ENCODE measurements at places on chromosomes 7 and 10. TPM values are rescaled to one million over a fixed set of nuclear protein-coding genes. Genes with fewer than 3 reads are reported as not detected.

TMEM26 gene
- not detected for total RNA-seq

DNA sequence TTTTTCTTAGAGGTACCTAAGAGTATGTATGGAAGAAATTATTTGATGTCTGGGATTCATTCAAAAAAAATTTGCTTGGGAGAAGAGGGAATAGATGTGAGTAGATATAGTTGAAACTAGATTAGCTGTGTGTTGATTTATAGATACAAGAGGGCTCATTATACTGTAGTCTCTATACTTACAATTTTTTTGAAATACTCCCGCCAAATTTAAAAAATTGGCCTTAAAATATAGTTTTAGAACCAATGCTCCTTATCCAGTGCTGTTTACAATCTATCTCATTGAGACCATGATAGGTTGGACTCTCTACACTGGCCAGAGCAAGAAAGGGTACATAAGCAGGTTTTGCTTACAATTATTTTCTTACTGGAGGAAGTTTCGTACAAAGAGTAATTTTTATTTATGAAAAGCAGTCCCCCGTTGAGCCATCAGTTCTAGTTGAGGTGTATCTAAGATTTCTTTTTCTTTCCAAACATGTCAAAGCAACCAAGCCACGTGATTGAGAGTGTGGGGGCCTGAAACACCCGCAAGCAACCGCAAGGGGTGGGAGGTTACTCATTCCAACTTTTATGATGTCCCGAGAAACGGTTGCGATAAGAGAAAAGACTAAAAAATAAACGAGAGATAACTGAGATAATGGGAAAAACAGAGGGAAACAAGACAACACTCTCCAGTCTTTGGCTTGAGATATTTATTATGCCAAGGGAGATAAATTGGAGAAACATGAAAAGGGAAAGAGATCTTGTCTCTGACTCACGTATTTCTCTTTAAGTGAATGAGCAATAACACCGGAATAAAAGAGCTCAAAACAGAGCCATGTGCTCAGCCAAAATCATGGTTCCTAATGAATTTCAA, 729.2 kb downstream of the LRMDA start:
- no peak for DNase-seq

- no peak for DNase-seq
Observed at GRCh38 chr10:25049966-25050365, 33.6 kb downstream of the THNSL1 start.

GRCh38 chr10:103396789-103397087, 312 bp downstream of the PDCD11 start:
- no peak for DNase-seq

DNA sequence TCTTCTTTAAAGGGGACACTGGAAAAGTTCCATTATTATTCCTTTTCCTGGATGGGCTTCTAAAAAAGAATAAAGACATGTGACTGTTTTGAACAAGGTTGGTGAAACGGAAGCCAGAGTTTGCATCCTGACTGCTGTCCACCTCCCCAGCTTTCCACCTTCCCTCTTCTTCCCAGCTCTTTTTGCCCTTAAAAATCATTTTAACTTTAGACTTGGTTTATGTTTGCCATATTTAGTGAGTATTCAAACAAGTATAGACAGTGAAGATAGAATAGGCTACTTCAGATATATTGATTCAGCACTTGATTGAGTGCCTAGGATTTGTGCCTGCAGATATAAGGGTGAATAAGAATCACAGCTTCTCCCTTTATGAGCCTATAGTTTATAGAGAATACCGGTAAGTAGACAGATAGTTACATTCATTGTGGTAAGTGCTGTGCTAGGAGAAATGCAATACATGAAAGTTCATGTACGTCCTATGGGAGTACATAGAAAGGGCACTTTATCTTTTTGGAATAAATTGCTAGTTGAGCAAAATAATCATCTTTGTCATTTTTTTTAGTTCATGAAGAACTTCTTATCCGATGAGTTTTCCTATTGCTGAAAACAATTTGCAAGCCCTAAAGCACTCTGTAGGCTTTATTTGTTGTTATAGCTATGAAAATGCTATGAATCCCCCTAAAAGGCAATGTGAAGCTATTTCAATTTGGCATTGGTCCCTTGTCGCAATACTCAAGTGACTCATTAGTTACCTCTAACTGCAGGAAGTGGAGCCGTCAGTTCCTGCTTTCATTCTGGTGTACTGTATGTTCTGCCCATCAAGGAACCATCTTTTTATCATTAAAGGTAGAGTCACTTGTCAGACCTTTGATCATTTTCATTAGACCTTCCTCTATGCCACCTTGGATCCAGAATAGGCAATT, 57.2 kb upstream of the STRIP2 start:
- peak; percentile 61 for DNase-seq
